ENCODE measurements at places on chromosomes 1 and 21. TPM values are rescaled to one million over a fixed set of nuclear protein-coding genes. Genes with fewer than 3 reads are reported as not detected.

ZNF678 gene
- polyA plus RNA-seq: 2.9 TPM

ESPN gene
- polyA plus RNA-seq: 0.18 TPM

TRPM2 gene
- polyA plus RNA-seq: 7.2 TPM

RGS2 gene
- polyA plus RNA-seq: 20.1 TPM

USH2A gene
- polyA plus RNA-seq: not detected

SPRR5 gene
- not detected for polyA plus RNA-seq

CLCNKB gene
- polyA plus RNA-seq: 0.08 TPM

GRCh38 chr1:9592510-9593075, 3.9 kb downstream of the TMEM201 start:
- no peak for DNase-seq

- no peak for DNase-seq
Observed at GRCh38 chr1:1212780-1213344, 1.1 kb downstream of the TNFRSF4 start.

GRCh38 chr1:5750186-5751162, 241.8 kb downstream of the NPHP4 start:
- no peak for DNase-seq

- no peak for DNase-seq
Observed at GRCh38 chr21:24881506-24881905, 725.8 kb downstream of the MRPL39 start.

DNA sequence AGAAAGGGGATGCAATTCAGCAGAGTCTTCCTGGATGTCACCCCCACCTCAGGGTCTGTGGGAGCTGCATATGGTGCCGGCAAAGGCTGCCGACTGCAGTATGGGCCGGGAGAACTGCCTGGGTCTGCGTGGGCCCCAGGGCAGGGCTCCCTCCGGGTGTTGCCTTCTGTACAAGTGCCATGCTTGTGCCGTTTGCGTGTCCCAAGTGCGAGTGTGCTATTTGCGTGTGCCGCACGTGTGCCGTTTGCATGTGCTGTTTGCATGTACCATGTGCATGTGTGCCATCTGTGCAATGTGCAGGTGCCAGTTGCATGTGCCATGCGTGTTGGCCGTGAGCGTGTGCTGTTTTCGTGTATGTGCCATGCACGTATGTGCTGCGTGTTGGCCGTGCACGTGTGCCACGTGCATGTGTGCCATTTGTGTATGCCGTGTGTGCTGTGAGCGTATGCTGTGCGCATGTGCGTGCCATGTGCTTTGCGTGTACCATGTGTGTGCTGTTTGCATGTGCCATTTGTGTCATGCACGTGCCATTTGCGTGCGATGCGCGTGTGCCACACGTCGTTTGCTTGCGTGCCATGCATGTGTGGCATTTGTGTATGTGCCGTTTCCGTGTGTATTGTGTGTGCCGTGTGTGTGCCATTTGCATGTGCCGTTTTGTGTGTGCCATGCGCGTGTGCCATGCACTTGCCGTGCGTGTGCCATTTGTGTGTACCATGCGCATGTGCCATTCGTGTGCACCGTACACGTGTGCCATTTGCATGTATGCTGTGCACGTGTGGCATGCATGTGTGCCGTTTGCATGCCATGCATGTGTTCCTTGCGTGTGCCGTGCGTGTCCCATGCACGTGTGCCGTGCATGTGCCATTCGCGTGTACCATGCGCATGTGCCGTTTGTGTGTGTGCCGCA, 1.5 kb upstream of the TAS1R3 start:
- DNase-seq: no peak

- no peak for DNase-seq
Observed at GRCh38 chr1:159867664-159868026, 5.2 kb upstream of the VSIG8 start.

GRCh38 chr1:30196872-30197638, 526.3 kb downstream of the MATN1 start:
- DNase-seq: no peak

- peak; percentile 74 for DNase-seq
Observed at GRCh38 chr21:45128613-45129188, 54.3 kb downstream of the ADARB1 start.

DNA sequence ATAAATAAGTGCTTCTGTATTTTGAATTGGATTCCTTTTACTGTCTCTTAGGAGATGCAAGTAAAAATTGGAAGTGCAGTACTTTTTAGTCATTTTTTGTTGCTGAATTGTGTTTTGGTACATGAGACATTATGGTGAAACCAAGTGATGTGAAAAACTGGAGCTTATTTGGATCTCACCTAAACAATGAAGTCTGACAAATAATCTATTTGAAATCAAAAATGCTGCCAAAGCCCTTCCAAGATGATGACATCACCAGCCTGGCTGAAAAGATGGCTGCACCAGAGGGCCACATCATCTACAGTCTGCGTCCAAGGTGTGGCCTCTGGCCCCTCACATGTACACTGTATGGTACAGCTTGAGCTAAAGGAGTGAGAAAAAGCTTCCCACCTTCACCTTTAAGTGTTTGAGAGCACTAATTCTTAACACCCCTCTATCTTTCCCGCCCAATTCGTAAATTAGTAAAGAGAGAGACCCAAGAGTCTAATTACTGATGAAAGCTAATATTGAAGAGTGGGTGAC, 192.5 kb upstream of the ST6GALNAC5 start:
- DNase-seq: no peak

DNA sequence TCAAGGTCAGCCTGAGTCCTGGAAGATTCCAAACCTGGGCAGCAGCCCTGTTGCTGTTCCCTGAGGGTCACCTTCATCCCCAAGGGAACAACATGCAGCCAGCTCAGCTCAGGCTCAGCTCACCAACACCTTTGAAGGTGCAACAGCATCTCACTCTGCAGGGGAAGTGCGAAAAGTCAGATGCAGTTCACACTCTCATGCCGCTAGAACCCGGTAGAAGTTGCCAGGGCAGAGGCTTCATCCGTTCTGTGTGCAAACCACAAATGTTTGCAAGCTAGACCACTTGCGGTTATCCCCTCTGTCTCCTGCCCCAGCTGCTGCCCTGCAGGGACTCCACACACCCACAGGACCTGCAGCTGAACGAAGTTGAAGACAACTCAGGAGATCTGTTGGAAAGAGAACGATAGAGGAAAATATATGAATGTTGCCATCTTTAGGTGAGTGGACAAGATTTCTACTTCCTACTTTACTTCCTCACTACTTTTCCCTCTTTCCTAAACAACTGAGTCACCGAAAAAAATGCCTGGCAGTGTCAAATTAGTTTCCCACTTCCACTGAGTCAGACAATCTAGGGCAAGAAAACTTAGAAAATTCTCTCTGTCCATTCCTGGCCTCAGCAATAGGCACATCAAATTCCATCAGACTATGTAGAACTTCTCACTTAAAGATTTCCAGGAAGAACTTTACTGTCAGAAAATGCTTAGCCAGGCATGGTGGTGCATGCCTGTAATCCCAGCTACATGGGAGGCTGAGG, 1.8 kb upstream of the FCRL6 start:
- DNase-seq: no peak

DNA sequence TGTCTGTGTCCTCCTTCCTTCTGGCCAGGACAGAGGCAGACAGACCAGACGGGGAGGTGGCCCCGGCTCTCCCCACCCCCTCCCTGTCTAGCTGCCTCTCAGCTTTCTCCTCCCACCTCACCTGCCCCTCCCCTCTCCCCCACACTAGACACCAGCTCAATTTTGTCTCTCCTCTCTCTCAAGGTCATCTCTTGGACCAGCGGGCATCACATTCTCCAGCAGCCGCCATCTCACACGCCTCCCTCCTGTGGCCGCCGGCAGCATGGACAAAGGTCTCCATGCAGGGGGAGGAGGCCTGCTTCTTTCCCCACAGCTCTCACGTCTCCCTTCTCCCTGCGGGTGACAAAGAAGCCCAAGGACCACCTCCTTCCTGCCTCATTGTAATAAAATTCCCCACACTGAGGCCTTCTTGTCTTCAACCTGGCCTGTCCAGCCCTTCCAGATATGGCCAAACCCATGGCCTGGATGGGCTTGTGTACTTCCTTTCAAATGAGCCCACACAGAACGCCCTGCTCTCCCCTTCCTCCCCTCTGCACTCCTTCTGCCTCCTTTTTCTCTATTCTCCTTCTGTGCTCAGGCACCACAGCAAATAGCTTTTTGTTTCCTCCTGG, 14.6 kb downstream of the OPTC start:
- DNase-seq: no peak

DNA sequence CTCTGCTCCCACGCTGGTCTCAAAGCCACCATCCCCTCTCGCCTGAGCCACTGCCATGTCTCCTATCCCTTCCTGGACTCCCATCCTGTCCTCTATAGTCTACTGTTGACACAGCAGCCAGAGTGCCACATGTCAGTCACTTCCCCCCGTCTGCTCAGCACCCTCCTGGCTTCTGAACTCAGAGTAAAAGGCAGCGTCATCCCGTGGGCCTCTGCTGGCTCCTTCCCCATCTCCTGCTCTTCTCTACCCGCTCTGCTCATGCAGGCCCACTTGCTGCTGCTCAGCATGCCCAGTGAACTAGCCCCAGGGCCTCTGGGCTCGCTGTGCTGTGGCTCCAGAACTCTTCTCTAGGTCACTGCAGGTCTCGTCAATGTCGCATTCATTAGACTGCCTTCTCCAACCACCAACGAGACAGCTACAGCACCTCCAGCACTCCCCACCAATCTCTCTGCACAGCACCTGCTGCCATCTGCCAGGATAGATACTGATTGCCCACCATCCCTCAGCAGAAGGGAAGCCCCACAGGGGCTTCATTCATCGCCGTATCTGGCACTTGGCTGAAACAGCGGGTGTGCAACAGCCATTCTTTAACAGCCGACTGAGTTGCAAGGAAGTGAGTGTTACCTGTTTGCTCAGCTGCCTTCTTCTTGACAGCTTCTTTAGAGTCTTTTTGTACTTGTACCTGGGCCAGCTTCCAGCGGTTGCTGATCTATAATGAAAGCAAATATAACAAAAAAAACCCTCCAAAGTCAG, 11.8 kb upstream of the SRM start:
- DNase-seq: no peak

GRCh38 chr1:148362626-148363438, 120.3 kb downstream of the PPIAL4G start:
- DNase-seq: no peak

DNA sequence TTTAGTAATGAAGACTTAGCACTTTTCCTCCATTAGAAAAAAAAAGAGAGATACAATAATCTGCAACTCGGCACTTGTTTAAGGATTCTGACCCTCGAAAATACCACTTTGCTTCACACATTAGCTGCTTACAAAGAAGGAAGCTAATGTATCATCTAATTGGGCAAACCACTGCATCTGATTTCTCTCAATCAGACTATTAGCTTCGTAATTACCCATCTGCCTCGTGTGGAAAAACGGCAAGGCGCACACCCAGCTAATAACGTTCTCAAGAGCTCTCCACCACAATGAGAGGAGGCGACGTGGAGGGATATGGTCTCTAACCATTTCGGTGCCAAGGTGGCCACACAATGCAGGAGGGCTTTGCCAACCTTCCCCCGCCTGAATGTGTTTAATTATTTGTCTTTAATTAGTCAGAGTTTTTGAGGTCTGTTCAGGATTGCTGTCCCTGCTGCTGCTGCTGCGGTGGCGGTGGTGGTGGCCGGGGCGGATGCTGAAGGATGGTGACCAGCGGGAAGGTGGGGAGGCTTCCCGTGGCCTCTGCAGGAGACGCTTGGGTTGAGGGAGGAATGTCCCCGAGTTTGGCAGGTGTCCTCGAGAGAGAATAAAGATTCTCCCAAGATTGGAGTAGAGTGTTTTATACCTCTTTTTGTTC, 374.5 kb downstream of the RPS6KC1 start:
- no peak for DNase-seq

DNA sequence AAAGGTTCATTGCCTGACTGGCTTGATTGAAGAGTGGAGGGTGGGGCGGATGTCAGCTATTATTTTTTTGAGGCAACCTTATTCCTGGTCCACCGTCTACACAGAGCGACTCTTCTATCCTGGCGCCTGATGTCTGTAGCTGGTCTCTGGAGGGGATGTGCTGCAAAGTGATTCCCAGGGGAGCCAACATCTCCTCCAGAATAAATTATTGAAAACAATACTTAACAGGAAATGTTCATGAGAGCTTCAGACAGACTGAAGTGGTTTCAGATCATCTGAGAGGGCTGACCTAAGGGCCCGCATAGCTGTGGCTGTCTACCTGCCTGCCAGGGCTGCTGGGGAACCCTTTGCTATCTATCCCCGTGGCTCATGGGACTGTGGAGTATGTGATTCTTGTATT, 66.7 kb downstream of the TEX35 start:
- DNase-seq: no peak

DNA sequence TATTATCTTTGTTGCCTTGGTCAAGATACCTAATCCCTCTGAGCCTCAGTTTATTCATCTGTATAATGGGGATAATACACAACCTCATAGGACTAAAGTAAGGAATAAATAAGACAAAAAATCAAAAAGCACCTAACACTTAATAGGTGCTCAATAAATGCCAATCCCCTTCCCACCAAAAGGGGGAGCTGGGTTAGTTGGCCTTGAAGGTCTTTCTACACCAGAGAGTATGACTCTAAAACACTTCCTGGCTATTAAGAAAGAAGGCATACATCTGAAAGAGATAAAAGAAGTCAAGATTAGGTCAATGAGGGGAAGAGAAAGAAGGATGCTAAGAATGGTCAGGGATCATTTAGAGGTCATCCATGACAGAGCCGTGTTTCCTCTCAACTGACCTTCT, 11.1 kb downstream of the VSIG8 start:
- DNase-seq: no peak

- no peak for DNase-seq
Observed at GRCh38 chr1:94105957-94106529, 14.9 kb downstream of the ABCA4 start.

- DNase-seq: no peak
Observed at GRCh38 chr1:202694314-202694713, 15.9 kb downstream of the SYT2 start.

GRCh38 chr21:21547368-21547953, 549.3 kb downstream of the NCAM2 start:
- DNase-seq: no peak

DNA sequence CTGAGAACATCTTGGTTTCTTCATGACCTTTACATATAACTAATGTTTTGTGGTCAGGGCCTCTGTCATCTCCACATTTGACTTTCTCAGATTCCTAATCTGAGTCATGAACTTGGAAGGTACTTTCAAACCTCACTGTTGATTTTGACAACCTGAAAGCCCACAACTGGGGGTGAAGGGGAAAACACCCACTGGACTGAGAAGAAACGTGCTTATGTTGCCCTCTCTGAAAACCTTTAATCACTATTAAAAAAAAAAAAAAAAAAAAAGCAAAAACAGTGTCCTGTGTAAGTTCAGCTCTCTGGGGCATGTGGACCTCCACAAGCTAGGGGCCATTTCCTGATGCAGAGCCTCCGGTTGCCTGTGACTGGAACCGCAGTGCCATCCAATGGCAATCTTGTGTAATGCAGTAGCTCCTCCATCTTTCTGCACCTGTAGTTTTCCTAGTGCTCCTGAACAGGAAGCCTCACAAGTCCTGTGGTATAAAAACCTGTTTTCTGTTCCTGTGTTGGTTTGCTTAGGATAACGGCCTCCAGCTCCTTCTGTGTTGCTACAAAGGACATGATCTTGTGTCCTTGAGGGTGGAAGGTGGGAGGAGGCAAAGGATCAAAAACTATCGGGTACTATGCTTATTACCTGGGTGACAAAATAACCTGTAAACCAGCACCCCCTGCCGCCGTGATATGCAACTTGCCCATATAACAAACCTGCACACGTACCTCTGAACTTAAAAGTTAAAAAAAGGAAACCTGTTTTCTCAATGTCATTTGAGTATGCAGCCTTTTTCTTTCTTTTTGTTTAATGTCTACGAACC, 124.5 kb downstream of the ZNF648 start:
- DNase-seq: peak; percentile 29

Measured in A549 (cell line).